ENCODE measurements at places on chromosomes 2 and 18.

DNA sequence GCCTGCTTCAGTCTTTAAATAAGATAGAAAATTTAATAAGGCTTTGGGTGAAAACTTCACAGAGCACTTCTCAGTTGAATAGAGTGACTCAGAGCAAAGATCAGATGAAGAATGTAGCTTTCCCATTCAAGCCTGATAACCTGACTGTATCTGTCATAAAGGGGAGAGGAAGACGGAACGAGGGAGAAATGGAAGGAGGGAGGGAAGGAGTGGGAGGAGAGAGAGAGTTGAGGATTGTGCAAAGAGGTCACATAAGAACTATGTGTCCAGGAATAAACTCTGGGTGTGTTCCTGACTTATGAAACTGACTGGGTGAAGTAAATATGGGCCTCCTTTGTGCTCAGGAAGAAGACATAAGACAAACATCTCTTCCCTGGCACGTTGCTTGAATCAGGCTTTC, 385.5 kb downstream of the LPIN1 start:
- no peak for DNase-seq

DNA sequence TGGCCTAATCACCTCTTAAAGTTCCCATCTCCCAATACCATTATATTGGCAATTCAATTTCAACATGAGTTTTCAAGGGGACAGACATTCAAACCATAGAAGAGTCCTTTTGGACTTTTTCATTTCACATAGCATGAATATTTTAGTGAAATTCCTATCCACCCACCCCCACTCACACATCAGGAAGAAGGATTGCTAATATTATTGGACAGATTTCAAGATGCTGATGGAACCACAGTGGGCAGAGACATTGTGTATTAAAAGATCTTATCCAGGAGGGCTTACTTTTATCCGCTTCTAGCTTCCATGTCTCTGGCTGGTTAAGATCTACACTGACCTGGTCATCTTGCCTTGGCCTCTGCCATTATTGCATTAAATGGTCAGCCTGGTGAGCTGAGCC, 297.4 kb upstream of the ACVR2A start:
- DNase-seq: no peak

GRCh38 chr2:226903179-226903578, 67.3 kb downstream of the RHBDD1 start:
- DNase-seq: peak; percentile 41

- no peak for DNase-seq
Observed at GRCh38 chr2:106130251-106130998, 63.7 kb downstream of the UXS1 start.

GRCh38 chr2:100198461-100199230, 56.3 kb upstream of the AFF3 start:
- DNase-seq: no peak

- no peak for DNase-seq
Observed at GRCh38 chr2:84443477-84443876, 15.6 kb downstream of the SUCLG1 start.

DNA sequence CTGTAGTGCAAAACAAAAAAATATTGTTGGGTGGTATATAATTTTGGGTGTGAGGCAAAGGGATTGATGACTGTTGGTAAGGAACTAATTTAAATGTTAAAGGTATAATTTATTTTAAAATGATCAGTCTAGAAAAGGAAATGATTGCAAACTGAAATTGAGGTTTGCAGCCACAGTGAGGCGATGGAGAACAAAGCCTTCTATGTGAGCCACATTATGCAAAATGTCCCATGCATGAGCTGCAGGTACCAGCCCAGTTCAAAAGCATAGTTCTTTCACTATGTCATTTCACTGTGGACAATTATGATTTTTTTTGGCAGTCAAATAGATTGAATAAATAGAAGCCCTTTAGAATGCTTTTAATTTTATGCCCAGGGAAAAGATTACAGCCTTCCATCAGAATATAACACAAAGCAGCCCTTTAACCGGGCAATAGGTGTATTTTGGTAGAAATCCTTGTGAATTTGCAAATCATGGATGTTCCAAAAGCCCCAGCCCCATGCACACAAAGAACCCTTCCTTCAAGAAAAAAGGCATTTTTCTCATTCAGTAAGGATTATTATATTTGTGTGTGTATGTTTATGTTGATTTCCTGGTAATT, 1.7 kb downstream of the MAP2 start:
- peak; percentile 5 for DNase-seq

All from stimulated activated CD4-positive, alpha-beta T cell treated with anti-CD3 and anti-CD28 coated beads, Interleukin-15, amount 100 ng/mL, for 24 hours (primary cell).